Kidney glomerular epithelial cell (primary cell): ENCODE measurements at places on chromosomes 6 and 20.

GRCh38 chr20:51381557-51381956, 161.0 kb downstream of the NFATC2 start:
- DNase-seq, result no peak

GRCh38 chr6:24887545-24888140, 48.1 kb downstream of the RIPOR2 start:
- DNase-seq, result no peak

DNA sequence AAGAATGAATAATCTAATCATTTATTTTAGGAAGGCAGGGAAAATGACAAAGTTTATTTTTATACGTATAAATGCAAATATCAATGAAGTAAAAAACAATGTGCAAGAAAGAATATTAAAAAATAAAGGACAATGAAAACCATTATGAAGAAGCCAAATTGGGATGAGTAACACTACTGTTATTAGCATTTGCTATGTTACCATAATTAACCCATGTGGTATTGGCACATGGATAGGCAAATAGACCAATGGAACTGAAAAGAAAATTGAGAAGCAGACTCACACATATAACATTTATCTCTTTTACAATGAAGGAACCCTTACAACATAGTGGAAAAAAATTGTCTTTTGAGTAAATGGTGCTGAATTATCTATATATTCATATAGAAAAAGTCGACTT, 214.6 kb downstream of the CLVS2 start:
- DNase-seq, result no peak

GRCh38 chr20:48259456-48259855, 474.2 kb upstream of the SULF2 start:
- no peak for DNase-seq

GRCh38 chr6:100300221-100300736, 164.4 kb downstream of the SIM1 start:
- peak; percentile 84 for DNase-seq

DNA sequence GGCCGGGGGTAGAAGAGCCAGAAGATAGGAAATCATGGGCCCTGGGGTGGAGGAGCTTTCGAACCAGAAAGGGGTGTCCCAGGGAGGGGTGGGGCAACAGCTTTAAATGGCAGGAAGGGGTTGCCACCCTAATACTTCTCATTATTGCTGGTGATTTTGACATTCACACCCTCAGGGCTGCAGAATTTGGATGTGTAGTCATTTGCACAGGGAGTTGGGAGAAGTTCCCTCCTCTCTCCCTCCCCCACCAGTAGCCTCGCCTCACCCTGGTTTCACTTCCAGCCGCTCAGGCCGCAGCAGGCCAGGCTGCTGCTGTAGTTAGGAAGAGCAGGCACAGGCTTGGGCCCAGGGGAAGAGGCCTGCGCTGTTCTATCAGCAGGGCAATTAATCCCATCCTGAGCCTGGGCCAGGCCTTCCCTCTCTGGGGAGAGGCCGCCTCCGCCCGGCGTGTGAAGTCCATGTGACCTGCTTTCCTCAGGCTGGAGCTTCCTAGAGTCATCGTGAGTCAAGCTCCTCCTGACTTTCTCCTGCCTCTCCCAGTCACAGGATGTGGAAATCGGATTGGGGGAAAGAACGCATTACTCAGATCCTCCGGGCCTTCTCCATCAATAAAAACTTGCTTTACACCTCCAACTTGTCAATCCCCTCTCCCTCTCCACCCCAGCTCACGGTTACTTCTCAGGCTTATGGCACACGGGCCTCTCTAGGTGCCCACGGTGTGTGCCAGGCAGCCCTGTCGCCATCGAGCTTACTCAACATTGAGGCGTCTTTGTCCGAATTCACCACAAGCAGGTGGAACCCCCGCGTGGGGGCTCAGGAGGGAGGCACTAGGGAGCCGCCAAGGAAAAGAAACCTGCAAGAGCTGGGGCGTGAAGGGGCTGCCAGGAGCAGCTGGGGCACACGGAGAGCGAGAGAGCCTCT, 7.8 kb downstream of the ADTRP start:
- DNase-seq, result peak; percentile 94

GRCh38 chr6:84035484-84035883, 1.9 kb downstream of the MRAP2 start:
- DNase-seq, result no peak

DNA sequence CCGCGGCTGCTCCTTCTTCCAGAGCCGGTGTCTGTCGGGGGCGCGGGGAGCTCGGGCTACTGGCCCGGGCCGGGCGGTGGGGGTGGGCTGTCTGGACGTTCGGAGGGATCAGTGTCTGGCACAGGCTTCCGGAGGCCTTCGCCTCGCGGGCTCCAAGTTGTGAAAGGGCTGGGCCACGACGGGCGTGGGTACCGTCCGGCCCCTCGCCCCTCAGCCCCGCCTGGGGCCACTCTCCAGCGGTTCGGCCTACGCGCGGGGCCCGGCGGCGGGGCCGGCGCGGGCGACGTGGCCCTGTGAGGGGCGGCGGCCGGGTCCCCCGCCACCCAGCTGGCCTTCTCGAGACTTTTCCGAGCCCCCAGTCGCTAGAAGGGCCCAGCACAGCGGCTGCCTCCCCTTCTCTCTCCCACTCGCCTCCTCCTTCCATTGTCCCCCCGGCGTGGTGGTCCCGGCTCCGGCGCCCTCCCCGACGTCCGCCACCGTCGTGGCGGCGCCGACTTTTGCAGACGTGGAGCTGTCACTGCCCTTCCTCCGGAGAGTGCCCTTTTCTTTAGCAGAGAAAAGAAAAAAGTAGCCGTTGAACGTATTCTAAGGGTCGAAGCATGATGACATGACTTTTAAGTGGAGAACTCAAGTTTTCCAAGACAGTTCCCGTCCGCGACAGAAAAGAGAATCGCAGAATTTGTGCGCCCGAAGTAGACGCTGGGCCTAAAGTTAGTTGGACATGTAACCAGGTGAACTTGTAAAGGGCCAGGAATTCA, 571 bp downstream of the ITCH start:
- DNase-seq, result peak; percentile 26

GRCh38 chr6:25452031-25452430, 172.9 kb downstream of the CARMIL1 start:
- no peak for DNase-seq

DNA sequence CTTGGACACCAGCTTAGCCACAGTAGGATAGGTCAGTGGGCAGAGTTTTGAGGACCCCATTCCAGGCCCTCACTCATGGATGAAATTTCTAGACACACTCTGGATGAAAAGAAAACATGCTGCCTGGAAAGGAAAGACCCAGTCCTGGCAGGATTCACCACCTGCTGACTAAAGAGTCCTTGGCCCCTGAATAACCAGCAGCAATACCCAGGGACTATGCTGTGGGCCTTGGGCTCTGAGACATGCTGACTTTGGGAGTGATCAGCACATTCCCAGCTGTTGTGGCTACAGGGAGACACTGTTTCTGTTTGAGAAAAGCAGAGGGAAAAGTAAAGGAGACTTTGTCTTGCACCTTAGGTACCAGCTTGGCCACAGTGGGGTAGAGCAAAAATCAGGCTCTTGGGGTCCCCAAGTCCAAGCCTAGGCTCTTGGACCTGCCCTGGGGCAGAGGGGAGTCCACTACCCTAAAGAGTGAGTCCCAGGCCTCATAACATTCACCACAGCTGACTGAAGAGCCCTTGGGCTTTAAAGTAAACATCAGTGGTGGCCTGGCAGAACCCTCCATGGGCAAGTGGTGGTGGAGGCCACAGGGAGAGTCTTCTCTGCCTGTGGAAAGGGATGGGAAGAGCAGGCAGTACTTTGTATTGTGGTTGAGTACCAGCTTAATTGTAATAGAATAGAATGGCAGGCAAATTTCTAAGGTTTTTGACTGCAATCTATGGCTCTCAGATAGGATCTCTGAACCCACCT, 516.8 kb downstream of the BCKDHB start:
- no peak for DNase-seq

DNA sequence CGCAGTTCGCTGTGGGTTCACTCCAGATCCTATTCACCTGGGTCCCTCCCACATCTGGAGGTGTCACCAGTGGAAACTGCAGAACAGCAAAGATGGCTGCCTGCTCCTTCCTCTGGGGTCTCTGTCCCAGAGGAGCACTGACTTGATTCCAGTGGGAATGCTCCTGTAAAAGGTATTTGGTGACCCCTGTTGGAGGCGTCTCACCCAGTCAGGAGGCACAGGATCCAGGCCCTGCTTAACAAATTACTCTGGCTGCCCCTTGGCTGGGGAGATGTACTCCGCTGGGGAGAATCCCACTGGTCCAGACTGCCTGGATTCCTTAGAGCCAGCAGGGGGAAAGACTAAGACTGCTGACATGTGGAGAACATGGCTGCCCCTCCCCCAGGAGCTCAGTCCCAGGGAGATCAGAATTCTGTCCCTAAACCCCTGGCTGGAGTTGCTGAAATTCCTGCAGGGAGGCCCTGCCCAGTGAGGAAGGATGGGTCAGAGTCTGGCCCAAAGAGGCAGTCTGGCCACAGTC, 483.0 kb downstream of the CBLN4 start:
- no peak for DNase-seq

- no peak for DNase-seq
Observed at GRCh38 chr6:169604076-169604475, 97.8 kb downstream of the WDR27 start.

- no peak for DNase-seq
Observed at GRCh38 chr6:54238396-54238795, 69.8 kb upstream of the TINAG start.

DNA sequence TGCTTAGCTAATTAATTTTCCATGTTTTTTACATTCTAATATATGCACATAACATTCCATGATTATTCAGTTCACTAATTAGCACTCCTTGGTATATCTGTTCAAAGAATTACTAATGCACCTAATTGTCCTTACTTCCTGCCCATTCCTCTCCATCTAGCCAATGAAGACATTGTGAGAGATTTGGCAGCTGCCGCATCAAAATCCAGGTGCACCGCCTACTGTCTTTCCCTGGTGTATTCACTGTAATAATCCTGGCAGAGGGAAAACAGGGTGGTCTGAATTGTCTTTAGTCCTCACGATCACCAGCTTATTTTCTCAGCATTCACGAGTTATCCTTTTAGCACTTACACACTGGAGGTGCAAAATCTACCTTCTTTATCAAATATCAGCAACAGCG, 61.0 kb upstream of the SCGN start:
- no peak for DNase-seq

DNA sequence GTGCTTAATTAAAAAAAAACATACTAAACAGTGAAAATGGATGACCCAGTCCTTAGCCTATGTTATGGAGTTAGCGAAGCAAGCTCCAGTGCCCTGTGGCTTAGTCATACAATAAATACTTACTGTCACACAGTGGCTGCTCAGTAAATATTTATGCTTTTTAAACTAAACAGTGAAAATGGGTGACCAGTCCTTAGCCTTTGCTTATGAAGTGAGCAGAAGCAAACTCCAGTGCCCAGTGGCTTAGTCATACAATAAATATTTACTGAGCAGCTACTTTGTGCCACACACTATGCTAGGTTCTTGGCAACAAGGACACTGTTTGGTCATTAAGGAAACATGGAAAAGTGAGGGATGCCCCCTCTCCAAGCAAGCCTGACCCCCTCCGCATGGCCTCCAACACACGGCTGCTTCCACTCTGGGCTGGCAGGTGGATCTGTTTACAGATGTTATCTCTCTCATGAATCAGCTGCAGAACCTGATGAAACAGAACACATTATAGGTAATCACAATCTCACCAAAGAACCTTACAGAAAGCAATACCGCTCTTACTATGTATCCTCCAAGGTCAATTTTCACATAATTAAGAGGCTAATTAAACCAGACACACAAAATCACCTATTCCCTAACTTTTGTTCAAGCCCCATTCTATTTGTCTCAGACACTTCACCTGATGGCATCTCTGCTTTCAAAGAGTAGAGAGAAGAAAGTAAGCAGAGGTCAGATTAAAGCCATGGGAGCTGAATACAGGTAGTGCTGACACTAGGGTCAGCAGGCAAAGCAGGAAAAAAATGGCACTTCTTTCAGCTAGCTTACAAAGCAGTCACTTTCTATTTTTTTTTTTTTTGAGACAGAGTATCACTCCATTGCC, 27.3 kb downstream of the CDK5RAP1 start:
- DNase-seq, result peak; percentile 92

DNA sequence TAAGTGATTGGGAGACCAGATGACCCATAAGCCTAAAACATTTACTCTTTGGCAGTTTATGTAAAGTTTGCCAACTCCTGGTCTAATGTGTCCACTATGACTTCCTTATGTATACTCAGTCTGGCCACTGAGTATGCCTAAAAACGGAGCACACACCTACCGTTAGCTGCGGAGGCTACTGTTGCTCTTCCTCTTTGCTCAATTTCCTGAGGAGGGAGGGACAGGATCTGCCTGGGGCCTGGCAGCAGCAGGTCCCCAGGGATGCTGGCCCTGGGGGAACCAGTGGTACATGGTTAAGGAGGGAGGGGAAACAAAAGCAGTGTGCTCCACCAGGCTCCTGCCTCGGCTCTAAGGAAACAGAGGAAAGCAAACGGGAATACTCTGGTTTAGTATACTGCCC, 113.5 kb downstream of the CDYL start:
- DNase-seq, result no peak

DNA sequence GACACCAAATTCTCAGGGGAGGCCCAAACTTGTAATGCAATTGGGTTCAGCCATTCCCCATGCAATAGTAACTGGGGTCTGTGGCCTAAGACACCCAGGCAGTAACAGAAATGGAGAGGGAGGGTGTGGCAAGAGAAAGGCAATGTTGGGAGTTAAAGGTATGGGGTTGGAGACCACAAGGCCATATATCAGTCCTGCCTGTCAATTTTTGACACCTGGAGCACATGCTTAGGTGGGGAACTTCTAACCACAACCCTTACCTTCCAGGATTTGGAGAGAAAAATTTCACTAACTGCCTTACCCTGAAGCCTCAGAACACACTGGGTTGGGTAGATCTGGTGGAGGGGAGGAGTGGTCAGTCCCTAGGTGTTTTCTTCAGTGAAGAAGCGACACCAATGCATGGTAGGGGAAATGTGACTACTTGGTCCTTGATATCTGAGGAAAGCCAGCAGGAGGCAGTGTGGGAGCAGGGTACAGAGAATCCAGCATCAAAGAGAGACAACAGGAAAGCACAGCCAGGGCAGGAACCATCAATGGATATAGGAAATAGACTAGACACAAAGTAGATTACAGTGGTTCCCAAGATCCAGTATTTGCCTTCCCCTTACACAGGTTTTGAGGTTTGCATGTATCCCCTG, 6.8 kb upstream of the USP49 start:
- no peak for DNase-seq

DNA sequence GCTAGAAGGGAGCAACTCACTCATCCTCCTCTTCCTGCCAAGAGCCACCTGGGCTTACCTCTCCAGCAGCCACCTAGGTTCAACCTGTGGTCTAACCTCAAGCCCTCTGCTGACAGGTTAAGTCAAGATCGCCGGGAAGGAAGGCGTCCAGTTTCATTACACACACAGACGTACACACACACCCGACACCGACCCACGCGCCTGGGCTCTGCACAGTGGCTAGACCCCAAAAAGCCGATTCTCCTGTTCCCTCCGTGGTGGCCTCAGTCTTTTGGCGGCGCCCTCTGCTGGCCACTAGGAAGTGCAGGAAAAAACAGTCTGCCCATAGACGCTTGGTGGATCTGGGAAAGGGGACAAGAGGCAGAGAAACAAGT, 52.8 kb downstream of the MRPL14 start:
- no peak for DNase-seq

GRCh38 chr6:154414021-154414813, 57.6 kb upstream of the IPCEF1 start:
- DNase-seq, result no peak

GRCh38 chr20:21235484-21236445, 67.4 kb upstream of the XRN2 start:
- peak; percentile 28 for DNase-seq

GRCh38 chr6:42429836-42430235, 21.9 kb downstream of the TRERF1 start:
- no peak for DNase-seq

- DNase-seq, result no peak
Observed at GRCh38 chr6:157952861-157953351, 28.8 kb upstream of the SYNJ2 start.

- DNase-seq, result no peak
Observed at GRCh38 chr20:23628402-23629016, 9.2 kb downstream of the CST3 start.
